Smooth muscle cell of the pulmonary artery (primary cell): ENCODE measurements at places on chromosomes 1 and 21. TPM values are rescaled to one million over a fixed set of nuclear protein-coding genes. Genes with fewer than 3 reads are reported as not detected.

PTPRU gene
- 6.4 and 32.7 TPM in 2 replicates for total RNA-seq

NGF gene
- 6.6 and 8.8 TPM in 2 replicates for total RNA-seq

UBAP2L gene
- 72.0 and 75.8 TPM in 2 replicates for total RNA-seq

TSSK3 gene
- 0.13 and 0.17 TPM in 2 replicates for total RNA-seq

MXRA8 gene
- 247 and 264 TPM in 2 replicates for total RNA-seq
